Suppressor macrophage treated with lipopolysaccharide for 4 hours (primary cell): ENCODE measurements at places on chromosomes 6 and 20.

DNA sequence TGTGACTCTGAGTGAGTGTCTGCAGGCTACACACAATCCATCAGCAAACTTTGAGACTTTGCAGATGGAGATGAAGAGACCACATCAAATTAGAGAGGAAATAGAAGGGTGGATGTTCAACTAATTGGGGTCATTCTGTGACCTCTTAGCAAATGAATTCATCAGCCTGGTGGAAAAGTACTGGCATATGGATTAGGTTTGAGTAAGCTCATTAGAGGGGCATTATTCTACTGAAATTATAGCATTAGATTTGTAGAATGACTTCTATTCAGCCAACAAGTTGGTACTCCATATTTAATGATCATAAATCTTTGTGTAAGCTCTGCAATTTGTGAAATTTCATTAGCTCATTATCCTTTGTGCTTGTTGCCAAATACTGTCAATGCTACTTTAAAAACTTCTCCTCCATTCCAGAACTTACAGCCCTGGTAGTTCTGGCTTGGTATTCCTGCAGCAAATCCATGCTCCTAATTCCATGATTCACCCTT, 63.8 kb downstream of the ADTRP start:
- DNase-seq: no peak

DNA sequence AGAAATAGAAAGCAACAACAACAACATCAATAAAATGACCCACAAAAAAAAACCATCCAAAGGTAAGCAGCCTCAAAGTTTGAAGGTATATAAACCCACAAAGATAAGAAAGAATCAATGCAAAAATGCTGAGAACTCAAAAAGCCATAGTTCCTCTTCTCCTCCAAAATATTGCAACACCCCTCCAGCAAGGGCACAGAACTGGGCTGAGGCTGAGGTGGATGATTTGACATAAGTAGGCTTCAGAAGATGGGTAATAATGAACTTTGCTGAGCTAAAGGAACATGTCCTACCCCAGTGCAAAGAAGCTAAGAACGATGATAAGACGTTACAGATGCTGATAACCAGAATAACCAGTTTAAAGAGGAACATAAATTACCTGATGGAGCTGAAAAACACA, 188.8 kb upstream of the BTBD3 start:
- DNase-seq: no peak

DNA sequence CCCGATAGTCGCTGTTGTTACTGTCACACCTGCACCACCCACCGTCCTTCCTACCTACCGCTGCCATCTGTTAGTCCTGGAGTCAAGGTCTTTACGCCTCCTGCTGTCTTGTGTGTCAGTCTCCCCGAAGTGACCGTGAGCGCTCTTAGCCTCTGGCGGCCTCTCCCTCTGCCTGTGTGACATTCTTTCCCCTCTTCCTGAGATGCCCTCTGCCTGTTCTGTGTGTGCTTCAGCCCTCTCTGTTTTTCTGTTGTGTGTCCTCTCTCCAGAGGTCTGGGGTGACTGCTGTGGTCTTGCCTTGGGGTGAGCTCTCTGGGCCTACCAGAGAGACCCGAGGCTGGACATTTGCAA, 54.9 kb downstream of the TCP11 start:
- DNase-seq: no peak

GRCh38 chr6:85124472-85125354, 325.2 kb upstream of the NT5E start:
- DNase-seq: no peak

GRCh38 chr6:163175301-163175700, 239.2 kb upstream of the QKI start:
- no peak for DNase-seq

DNA sequence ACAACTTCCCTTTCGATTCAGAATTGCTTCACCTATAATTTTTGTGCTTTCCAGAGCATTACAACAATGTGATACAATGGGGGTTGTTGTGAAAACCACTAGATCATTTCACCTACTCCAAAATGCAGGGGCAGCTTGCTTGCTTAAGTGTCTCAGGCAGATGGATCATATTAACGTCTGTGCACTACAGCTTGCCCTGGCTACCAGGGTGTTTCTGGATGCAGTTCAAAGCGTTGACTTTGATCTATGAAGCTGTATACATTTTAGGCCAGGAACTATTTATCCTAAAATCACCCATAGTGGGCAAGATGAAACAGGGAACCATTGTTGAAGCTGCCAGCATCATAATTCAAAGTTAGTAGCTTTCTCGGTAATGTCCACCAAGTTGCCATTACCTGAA, 339.5 kb upstream of the HSF2 start:
- DNase-seq: no peak

DNA sequence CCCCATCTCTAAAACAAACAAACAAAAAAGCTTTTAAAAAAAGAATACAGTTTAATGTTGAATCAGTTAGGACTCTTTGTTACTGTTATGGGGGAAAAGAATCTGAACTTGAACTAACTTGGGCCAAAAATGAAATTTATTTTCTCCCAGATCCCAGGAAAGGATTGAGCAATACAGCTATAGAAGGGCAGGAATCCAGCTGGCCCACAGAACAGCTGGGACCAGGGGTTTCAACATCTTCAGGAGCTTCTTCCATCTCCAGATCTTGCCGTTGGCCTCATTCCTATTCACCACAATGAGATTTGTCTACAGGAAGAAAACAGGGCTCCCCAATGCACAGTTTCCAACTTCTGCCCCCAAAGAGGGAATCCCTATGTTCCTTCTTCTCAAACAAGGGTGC, 43.2 kb upstream of the AKAP12 start:
- no peak for DNase-seq

DNA sequence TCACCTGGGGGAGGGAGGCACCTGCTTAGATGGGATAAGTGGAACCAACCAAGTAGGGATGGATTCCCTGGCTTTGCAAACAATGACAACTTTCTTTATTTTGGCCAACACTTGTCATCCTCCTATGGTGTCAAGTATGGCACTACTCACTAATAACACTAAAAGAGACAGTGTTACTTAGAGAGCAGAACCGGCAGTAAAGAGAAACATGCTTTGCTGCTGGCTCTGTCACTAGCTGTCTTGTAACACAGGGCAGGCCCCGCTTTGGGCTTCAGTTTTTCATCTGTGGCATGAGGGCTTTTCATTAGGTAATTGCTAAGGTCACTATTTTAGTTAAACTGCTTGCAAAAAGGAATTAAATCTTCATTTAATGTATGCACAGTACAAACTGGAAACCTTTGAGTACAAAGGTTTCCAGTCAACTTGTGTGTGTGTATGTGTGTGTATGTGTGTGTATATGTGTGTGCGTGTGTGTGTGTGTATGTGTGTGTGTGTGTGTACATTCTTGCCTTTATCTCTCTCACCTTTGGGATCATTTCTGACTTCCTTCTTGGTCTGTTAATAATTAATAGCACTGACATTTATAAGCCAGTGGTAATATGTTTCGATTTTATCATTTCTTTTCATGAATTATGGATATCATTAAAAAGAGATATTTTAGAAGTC, 64.7 kb downstream of the BTBD3 start:
- DNase-seq: no peak

DNA sequence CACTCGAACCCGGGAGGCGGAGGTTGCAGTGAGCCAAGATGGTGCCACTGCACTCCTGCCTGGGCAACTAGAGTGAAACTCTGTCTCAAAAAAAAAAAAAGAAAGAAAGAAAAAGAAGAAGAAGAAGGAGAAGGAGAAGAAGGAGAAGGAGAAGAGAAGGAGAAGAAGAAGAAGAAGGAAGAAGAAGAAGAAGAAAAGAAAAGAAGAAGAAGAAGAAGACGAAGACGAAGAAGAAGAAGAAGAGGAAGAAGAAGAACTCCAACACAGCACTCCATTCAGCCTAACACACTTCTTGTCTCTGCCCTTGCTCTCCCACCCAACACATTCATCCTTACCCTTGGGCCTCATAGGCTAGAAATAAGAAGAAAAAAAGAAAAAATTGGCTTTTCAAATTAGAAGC, 6.9 kb downstream of the ZFP57 start:
- no peak for DNase-seq

DNA sequence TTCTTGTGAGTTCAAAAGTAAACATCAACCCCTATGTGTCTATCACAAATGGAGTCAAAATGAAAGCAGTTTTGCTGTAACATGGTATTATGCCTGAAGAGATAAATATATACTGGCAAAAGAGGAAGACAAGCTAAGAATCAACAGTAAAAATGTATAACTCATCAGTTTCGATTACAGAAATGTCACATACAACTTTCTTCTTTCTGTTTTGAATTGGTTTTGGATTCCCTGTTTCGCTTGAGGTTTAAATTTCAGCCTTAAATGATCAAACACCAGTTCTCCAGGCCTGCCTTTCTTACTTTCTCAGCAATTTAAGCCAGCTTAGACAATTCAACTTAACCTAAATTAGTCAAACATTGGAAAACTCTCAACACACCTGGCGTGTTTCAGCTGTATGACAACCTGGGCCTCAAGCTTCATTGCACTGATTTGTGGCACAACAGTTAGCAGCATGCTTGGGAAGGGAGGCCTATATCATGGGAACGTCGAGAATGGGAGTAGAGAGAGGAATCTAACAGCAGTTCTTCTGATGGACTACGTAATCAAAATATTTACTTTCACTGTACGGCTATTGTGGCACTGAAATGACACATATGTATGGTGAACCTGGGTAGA, 51.9 kb upstream of the MARCKS start:
- peak; percentile 86 for DNase-seq

- DNase-seq: peak; percentile 14
Observed at GRCh38 chr6:26543953-26544352, 5.8 kb downstream of the HMGN4 start.

DNA sequence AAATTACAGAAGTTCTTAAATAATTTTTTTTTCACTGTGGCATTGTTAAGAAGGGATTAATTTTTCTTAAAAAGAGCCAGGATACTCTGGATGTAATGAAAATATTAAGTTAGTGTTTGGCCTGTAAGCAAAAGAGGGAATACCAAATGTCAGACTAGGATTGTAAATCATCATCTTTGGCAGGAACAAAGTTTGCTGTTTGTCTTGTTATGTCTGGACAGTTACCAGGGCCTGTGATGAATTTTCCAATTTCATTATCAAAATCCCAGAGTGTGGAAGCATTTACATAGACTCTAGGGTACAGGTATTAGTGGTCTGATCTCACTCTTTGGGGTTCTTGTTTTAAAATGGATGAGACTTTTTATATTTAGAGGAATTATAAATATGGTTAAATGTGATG, 26.1 kb downstream of the CEP57L1 start:
- DNase-seq: no peak

- no peak for DNase-seq
Observed at GRCh38 chr6:43996618-43997344, 130.5 kb downstream of the MRPL14 start.

GRCh38 chr6:87078983-87079616, 15.8 kb downstream of the CGA start:
- DNase-seq: peak; percentile 76

DNA sequence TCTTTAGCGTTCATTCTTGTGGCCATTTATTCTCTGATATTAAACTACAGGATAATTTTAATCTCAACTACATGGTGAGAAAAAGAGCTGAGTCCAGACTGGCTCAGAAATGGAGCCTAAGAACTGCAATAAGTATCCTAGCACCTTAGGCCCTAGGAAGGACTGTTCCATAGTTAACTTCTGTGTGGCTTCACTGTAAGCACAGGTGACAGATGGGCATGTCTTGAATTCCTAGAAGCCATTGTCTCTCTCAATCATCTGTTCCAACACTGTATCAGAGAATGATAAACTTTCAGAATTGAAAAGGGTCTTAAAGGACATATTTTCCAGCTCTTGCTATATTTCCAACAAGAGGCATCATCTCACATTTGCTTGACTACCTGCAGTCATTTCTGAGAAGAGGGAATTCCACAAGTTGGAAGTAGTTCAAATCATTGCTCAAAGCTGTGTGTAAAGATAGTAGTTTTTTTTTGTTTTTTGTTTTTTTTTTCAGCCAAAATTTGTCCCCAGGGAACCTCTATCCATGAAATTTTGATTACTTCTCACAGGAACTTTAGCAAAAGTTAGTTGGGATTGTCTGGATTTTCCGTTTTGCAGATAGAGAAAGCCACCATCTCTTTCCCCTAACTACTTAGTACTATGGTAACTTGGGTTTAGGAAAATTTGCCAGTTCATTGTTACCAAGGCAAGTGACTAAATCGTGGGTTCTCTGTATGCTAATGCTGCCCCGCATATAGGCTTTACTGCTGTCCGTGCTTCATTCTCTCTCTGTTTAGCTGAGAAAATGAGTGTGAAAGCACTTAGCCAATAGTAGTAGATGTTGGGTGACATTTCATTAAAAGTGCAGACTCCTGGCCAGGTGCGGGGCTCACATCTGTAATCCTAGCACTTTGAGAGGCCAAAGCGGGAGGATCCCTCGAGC, 47.2 kb downstream of the KCNS1 start:
- no peak for DNase-seq

DNA sequence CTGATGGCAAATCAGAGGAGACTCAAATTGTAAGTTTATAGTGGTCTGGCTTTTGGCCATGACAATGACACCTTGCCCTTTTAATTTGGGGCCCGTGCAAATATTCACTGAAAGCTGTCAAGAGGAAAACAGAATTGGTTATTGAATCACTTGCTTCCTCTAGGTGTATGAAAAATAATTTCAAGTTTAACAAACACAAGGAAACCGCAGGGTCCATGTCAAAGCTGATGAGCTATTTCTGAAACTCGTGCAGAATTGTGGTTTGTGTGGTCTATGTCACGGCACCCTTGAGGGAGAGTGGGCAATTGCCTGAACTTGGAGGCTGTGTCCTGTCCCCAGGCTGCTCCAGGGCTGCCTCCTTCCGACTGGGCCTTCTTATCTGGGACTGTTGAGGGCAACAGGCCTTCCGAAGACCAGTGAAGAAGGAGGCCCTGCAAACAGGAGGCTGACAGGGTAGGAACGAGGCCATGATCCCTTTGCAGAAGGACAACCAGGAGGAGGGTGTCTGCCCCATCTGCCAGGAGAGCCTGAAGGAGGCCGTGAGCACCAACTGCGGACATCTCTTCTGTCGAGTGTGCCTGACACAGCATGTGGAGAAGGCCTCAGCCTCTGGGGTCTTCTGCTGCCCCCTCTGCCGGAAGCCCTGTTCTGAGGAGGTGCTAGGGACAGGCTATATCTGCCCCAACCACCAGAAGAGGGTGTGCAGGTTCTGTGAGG, 788 bp downstream of the TRIM40 start:
- DNase-seq: no peak

DNA sequence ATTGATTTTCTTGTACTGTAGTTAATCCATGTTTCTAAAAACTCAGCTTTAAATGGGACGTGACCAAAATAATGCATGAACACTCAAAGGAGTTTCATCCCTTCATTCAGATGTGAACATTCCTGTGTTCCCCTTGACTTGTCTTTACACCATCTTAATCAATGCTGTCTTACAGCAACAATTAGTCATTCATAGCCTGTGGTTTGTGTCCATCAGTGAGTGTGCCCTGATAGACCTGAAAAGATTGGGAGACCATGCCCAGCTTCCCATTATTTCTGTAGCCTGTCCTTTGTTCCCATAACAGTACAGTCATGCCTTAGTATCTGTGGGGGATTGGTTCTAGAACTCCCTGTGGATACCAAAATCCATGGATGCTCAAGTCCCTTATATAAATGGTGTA, 23.9 kb downstream of the NT5E start:
- DNase-seq: no peak

GRCh38 chr6:170025341-170025911, 265.5 kb downstream of the DLL1 start:
- no peak for DNase-seq

- DNase-seq: no peak
Observed at GRCh38 chr6:168577496-168577895, 136.5 kb downstream of the SMOC2 start.
